ENCODE measurements at places on chromosomes 1 and 21. TPM values are rescaled to one million over a fixed set of nuclear protein-coding genes. Genes with fewer than 3 reads are reported as not detected.

The OTUD3 gene
- 15.0 TPM for total RNA-seq

The MYOG gene
- total RNA-seq: not detected

The MAP3K7CL gene
- 0.57 TPM for total RNA-seq

The LRRC39 gene
- 0.54 TPM for total RNA-seq

The INSRR gene
- not detected for total RNA-seq

The ZSWIM5 gene
- total RNA-seq: 1.1 TPM

The GUCA2B gene
- not detected for total RNA-seq

- no peak for DNase-seq
Observed at GRCh38 chr1:232303222-232303620, 326.7 kb downstream of the SIPA1L2 start.

DNA sequence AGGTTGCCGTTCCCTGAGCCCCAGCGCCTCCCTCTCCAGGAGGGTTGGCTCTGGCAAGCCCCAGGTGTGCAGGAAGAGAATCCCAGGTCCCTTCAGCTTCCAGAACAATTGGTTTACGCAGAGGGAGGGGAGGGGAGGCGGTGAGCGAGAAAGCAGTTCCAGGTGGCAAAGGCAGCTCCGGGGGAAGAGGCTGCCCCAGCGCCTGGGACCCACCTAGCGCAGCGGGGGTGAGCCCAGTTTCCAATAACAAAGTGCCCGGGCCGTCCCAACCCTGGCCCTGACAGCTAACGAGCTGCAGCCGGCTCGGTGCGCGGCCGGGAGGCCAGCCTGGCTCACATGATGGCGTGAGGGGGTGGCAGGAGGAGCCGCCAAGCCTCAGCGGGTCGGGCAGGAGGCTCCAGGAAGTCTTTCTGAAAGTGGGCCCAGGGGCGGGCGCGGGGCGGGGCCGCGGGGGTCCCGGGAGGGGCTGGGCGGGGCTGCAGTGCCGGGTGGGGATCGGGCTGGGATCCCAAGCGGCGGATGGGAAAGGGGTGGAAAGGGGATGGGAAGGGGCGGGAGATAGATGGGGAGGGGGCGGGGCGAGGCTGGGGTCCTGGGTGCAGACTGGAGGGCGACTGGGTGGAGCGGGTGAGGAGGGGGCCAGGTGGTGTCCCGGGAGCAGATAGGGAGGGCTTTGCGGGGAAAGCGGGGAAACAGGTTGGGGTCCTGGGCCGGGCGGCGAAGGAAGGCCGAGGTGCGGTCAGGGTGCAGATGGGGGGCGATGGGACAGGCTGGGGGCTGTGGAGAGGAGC, 22.8 kb downstream of the DHRS3 start:
- no peak for DNase-seq

DNA sequence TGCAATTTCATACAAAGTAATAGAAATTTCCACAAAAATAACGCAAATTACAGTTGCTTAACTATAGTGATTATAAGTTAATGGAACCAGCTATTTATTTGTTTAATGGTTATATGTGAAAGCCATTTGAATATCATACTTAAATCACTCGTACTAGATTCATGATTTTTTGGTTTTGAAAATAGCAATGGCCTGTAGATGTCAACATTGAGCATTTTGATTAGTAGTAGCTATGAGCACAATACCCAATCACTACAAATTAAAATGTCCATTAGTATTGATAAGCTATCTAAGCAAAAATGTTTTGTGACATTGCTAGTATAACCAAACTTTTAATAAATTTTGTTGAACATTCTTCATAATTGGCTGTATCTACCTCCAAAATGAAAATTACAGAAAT, 10.0 kb downstream of the COL24A1 start:
- no peak for DNase-seq

DNA sequence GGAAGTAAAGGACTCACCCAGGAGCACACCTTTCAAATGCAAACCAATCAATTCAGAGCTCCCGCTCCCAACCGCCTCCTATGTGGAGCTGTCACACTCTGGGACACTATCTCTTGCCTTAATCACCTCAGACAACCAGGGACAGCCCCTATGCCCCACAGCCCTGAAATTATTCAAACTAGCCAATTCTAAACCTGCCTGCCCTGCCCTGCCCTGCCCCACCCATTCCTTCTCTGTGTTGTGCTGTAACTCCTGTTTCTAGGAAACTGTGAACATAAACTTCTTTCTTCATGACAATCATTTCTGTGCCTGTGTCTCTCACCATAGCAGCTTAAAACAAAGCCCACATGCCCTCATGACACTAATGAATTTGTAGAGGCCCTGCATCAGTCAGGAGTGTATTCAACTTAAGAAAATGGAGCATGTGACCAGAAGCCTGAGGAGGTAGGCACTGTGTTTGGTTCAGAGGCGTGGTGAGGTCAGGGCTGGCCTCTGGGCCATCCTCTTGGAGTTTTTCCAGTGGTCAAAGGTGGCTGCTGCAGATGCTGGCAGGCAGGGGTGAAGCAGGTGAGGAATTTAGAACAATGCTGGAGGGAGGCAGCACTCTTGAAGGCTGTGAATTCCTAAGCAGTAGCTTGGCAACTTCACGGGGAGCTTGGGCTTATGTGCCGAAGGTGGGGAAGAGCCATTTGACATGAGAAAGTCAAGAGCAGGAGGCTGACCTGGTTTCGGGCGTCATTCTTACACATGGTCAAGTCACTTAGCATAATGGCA, 74.5 kb downstream of the RHOU start:
- no peak for DNase-seq

DNA sequence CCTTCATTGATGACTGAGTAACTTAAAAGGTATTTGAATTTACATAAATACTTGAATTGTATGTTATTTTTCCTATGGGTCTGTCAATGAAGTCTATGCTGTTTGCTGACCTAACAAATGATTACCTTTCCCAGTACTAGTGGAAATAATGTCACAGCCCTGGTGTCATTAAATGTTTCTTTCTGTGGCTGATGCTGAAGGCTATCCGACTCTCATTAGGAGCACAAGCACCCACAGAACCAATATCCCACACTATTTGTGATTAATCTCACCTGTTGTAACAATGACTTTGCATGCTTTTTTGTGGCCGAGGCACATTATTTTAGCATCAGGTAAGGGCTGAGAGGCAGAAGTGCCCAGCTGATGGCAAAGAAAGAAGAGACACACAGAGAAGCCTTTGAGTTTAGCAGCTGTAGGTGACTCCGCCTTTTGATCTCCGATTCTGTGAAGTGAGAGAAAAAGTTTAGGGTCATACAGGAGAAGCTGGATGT, 25.8 kb upstream of the TRIM45 start:
- no peak for DNase-seq

DNA sequence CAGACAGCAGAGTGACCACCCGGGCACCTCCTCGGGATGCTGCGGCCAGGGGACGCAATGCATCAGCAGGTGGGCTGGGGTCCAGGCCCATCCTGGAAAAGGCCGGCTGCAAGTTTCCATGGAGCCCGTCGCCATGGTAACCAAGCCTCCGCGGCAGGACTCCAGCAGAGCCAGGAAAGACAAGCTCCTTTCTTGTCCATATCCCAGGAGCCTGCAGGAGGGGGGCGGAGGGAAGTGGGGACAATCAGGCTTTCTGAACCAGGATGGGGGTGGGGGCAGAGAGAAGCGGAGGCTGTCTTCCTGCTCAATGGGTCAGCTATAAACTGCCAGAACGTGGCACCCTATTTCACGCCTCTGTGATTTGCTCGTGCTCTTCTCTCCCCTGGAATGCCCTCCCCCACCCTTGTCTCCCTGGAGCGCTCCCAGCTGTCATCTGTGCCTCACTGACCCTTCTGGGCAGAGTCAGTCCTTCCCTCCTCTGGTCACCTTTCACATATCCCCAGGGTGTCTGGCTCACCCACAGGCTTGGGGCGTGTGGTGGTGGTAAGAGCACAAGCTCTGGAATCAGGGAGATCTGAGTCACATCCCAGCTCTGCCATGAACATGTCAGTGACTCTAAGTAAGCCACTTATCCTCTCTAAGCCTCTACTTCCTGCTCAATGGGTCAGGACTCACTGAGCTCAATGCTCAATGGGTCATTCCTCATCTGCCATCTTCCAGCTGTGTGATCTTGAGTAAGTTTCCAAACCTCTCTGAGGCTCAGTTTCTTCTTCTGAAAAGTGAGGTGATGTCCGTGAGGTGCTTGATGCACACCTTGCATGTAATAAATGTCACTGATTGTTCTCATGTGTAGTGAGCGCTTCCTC, 58.9 kb upstream of the LAPTM5 start:
- DNase-seq: no peak

DNA sequence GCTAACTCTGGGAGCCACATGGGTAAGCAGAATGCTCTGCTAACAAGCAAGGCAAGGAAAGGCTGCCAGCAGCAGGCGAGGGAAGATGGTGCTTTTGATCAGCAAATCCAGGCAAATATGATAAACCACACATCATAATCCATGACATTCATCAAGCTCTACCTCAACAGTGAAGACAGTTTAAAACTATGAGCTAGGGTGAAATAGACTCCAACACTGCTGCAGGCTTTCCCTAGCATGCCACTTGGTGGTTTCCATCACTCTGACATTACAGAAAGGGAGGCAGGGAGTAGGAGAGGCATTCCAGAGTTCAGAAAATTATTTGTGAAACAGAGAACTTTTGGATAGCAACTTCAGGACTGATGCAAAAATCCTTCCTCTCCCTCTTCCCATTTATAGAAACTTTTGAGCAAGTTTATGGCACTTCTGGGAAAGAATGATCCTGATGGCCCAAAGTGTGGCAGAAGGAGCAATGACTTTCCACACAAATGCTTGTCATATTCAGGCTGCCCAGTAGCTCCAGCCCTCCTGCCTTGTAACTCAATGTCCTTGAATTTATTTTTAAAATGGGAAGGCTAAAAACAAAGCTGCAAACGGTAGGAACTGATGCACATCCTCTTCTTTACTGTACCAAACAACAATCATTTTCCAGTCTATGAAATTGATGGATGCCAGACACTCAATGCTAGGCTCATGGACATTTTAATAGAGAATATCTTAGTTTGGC, 70.8 kb downstream of the SMYD2 start:
- no peak for DNase-seq

- no peak for DNase-seq
Observed at GRCh38 chr1:107315652-107316051, 174.8 kb downstream of the NTNG1 start.

DNA sequence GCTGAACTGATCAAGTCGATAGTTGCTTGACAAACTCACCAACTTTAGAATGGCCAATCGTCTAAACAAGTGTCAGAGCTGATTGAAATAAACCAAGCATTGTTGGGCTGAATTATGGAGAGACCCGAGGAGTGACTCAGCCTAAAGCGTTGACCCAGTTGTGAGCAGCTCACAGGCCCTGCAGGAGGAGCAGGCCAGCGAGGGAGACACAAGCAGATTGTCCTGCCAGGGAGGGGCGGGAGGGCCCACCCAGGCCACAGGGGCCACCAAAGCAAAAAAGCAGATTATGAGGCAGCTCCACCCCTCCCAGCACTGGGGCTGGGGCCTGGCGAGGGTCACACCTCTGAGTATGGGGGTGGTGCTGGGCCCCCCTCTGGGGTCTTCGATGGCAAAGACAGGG, 10.1 kb upstream of the MATN1 start:
- DNase-seq: no peak

- DNase-seq: no peak
Observed at GRCh38 chr1:54459726-54460191, 53.6 kb upstream of the SSBP3 start.

DNA sequence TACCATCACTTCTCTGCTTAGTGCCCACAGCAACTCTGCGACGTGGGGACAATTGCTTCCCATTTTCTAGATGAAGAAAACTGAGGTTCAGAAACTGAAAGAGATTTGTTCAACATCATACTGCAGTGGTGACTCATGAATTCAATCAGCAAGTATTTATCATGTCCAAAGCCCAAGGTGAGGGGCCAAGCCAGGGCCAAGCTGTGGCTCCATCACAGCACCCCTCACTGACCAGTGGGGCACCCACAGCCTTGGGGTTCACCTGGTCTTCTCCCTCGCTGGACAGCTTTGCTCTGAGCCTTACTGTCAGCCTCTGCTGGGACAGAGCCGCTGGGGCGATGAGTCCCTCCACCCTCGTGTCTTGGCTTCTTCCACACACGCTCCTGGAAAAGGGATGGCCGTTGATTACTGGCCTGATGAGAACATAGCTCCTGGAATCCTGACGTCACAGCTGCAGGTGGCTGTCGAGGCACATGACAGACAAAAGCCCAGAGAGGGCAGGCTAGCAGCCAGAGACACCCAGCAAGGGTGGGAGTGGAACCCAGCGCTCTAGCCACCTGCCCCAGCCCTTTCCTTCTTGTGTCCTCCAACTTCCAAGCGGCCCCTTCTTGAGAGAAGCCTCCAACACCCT, 6.2 kb downstream of the EDN2 start:
- DNase-seq: no peak

DNA sequence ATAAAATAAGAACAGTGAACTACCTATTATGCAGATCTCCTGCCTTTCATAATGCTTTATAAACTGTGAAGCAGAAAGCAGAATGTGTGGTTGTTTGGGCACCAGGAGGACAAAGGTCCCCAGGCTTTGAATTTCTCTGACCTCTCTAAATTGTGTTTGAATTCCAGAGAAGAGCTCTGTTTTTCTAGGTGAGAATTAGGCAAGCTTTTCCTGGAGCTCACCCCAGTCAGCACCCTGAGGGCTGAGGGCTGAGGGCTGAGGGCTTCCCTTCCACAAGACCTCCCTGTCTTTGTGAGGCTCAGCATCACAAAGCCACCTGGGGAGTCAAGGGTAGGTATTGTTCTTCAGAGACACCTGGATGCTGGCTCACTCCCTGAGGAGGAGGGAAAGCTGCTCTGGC, 45.5 kb upstream of the LRIG2 start:
- no peak for DNase-seq

- DNase-seq: no peak
Observed at GRCh38 chr1:43995984-43996732, 4.8 kb downstream of the CCDC24 start.

DNA sequence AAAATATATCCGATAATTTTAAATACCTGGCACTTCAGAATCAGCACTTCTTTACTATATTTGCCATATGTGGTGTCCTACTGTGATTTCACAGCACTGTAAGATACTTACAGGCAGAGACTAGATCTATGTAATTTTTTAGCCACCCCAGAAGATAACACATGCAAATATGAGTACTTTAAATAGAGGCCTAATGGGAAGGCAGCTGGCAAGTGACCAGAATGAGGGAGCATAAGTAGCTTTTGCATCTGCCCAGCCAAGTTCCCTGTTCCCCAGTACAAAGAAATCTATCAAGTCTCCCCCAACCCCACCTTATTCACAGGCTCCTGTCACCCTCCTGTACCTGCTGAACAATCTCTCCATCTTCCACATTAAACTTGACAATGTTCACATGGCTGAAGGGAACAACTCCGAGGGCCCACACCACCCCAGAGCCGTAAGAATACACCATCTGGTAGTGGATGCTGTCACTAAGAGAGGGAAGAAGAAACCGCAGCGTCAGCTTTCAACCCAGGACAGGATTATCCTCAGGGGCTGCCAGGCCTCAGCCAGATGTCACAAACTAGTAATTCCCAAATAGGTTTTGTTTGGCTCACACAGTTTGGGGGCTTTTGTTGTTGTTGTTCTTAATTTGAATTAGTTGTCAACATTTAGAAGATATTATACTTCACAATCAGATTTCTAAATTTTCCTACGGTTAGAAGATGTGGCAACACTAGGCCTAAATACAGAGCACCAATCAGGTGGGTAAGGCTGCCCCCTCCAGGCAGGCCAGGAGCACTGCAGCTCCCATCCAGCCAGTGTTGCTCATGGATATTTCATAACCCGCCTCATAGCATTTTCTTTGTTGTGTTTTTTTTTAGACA, 10.4 kb downstream of the EMC1 start:
- peak; percentile 18 for DNase-seq

- no peak for DNase-seq
Observed at GRCh38 chr1:30811187-30811586, 53.6 kb upstream of the LAPTM5 start.

All from HCT116 (cell line).